GM19239 (cell line): ENCODE measurements at places on chromosomes 13 and 19.

DNA sequence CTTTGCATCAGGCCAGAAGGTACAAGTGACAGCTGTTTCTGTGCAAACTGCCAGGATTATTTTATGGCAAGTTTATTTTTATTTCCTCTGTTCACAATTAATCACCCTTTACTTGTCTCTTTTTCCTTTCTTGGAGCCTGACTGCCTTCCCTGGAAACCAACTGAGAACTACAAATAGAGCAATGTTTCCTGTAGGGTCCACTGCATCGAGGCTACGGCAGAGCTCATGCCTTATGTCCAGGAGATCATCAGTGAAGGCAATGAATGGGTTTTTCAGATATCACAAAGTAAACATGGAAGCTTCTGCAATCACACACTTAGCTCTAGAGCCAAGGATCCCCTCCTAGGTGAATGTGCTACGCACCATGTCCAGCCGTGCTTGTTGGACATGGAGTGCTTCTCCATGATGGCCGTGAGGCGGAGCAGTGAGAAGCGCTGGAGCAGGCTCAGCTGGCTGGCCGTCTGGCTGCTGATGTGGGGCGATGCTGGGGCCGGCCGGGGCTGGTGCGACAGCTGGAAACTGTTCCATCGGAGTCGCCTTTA is 110.9 kb downstream of the KL start:
- no peak for DNase-seq

- DNase-seq, result no peak
Measured at GRCh38 chr19:45346449-45346848, 5.9 kb downstream of the KLC3 start.

- no peak for DNase-seq
Measured at GRCh38 chr13:33284031-33284430, 1.5 kb downstream of the STARD13 start.

- no peak for DNase-seq
Measured at GRCh38 chr19:28519952-28520861, 692.7 kb downstream of the UQCRFS1 start.

GRCh38 chr19:22935151-22935550 is 67.8 kb downstream of the ZNF728 start:
- DNase-seq, result no peak

- no peak for DNase-seq
Measured at GRCh38 chr19:7874076-7874896, at the start of gene PRR36. PRR36 (minus strand) TSS chr19:7874390; CDS start chr19:7873689, 701 bp downstream.
